Prostate gland (tissue), 2 donors: ENCODE measurements at places on chromosomes 3 and 15. TPM values are rescaled to one million over a fixed set of nuclear protein-coding genes. Genes with fewer than 3 reads are reported as not detected.

GRCh38 chr3:181300033-181300432 lies 310.5 kb upstream of the DNAJC19 start:
- no peaks in the 10 kb centered on the region for H3K36me3 ChIP-seq
- DNase-seq, result no peak
- no peaks in the 10 kb centered on the region for H3K4me1 ChIP-seq
- H3K27me3 ChIP-seq, result no peaks in the 10 kb centered on the region

The SCAMP5 gene
- total RNA-seq, result 6.1 TPM

DNA sequence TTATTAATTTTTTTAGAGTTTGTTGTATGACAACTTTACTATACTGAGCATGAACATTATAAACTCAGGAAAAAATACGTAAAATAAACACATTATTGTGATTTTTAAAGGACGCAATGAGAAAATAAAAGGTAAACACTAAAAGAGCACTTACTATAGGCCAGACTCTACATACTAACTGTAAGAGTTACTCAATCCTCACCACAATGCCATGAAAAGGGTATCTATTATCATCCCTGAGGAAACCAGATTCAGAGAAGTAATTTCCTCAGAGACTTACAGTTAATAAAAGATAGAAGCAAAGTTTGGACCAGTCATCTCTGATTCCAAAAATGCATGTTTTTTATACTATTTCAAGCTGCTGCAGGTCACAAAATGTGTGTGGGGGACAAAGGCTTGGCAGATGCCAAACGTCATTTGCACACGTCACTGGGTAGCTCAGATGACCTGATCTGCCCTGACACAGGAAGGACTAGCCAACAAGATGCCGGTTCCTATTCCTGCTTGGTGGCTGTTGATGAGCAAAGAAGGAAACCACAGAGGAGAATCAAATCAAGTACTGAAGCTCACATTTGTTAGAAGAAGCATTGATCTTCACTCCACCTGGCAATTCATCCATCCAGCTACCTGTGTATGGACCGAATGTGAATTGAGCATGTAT lies 42.3 kb downstream of the KLHL6 start:
- H3K4me1 ChIP-seq, result no peaks in the 10 kb centered on the region
- H3K27me3 ChIP-seq, result no peaks in the 10 kb centered on the region
- no peaks in the 10 kb centered on the region for H3K36me3 ChIP-seq
- H3K4me3 ChIP-seq, result no peak overlapping the region

- DNase-seq, result no peak
- H3K27ac ChIP-seq, result no peak overlapping the region
- no peaks in the 10 kb centered on the region for H3K36me3 ChIP-seq
- H3K4me3 ChIP-seq, result no peak overlapping the region
- H3K27me3 ChIP-seq, result no peaks in the 10 kb centered on the region
These were observed 298.5 kb downstream of the SI start for GRCh38 chr3:164779816-164780215.

The RASA2 gene
- 7.8 TPM for total RNA-seq

The ACVR2B gene
- 5.8 TPM for total RNA-seq
